Inflammatory macrophage treated with lipopolysaccharide for 1 hour (primary cell): ENCODE measurements at places on chromosomes 5 and 9.
A peak's percentile ranks its signal among the peaks of the same experiment; 100 is the strongest.

GRCh38 chr9:124559871-124560270 lies 52.7 kb upstream of the NR5A1 start:
- DNase-seq, result no peak

DNA sequence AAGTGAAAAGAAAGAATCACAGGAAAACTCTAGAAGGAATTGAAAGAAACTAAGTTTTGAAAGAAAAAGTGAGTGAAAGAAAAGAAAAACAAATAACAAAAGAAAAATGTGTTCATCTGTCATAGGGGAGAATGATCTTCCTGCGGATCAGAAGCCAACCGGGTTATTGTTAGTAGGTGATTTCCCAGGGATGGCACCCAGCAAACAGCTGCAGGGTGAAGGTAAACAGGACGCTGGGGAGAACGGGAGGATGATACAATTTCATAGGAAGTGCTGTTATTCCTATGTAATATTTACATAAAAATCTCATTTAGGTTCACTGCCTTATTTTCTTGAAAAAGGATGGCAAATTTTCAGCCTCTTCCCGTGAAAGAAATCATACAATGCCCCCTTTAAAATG lies 72.4 kb upstream of the LHFPL2 start:
- DNase-seq, result no peak

GRCh38 chr5:61525512-61526206 lies 193.6 kb downstream of the ZSWIM6 start:
- no peak for DNase-seq

DNA sequence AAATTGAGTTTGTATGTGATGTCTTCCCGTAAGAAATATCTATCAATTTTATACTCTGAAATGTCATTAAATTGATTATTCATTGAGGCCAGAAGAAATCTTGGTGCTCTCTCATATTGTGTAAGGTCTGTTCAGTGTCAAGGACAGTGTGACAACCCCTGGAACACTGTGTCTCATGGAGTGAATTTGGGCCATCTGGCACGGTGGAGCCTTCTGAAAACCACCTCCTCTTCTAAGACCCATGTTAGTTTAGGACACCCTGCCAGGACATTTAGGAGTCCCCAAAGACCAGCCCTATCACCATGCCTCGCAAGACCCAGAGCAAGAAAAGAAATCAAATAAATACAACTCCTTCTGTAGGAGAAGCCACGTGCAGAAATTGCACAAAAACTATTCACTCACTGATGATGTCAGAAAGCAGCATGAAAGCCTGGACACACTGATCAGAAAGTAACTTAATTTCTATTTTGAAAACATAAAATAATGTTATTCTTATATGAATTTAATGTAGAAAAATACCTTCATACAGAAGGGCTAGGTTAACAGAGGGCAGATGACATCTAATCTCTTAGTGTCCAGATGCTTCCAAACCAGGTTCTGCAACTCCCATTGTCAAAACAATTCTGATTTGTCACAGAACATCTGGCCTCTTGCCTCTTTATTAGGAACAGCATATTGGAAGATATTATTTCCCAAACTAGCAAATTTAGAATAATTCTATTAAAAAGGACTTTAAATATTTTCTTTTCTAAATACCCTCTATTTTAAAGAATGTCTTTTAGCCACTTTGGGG lies 298.8 kb downstream of the NR2F1-AS1 start:
- no peak for DNase-seq

DNA sequence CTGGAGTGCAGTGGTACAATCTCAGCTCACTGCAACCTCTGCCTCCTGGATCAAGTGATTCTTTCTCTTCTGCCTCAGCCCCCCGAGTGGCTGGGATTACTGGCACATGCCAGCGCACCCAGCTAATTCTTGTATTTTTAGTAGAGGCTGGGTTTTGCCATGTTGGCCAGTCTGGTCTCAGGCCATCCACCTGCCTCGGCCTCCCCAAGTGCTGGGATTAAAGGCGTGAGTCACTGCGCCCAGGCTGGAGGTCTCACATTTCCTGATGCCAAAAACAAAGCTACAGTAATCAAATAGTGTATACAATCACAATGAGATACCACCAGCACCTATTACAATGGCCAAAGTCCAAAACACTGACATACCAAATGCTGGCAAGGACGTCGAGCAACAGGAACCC lies 51.1 kb downstream of the TTLL11 start:
- DNase-seq, result no peak

DNA sequence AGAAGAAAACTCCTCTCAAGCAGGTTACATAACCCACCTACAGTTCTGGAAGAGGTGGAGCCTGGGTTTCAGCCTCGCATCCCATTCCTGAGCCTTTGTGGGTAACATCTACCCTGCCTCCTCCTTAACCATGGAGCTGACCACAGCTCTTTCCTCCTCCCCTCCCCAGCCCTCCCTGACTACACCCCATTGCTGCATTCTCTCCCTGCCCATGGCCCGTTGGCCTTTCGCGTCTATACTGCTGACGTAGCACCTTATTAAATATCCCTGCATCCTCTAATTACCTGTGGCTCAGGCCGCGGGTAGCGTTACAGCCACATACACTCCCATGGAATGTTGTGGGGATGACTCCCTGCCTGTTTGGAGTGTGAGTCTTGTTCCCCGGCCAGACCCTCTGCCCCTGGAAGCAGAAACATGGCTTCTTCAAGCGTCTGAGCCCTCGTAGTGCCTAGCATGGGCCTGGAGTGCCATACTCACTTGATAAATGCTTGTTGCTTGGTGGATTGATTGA lies 72.8 kb downstream of the WWC1 start:
- DNase-seq, result no peak

DNA sequence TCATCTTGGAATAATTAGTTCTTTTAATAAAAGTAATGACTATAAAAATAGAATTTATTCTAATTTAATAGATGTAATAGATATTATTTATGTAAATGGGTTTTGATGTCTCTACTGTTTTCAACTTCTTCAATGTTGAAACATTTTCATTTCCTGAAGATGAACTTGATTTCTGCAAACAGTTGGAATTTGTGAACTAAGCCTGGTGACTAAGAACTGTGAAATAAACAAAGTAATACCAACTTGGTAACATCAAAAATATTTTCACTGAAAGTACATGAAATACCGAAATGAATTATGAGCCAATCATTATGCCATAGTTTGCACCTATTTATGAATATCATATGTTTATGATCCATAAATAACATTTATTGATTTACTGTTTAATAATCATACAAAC lies 143.8 kb upstream of the FGF10 start:
- no peak for DNase-seq

DNA sequence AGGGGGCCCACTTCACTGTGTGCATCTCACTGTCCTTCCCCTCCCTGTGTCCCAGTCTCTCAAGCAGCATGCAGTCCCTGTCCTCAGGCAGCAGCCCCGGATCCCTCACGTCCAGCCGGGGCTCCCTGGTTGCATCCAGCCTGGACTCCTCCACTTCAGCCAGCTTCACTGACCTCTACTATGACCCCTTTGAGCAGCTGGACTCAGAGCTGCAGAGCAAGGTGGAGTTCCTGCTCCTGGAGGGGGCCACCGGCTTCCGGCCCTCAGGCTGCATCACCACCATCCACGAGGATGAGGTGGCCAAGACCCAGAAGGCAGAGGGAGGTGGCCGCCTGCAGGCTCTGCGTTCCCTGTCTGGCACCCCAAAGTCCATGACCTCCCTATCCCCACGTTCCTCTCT lies 62.8 kb upstream of the RARS1 start:
- DNase-seq, result no peak

DNA sequence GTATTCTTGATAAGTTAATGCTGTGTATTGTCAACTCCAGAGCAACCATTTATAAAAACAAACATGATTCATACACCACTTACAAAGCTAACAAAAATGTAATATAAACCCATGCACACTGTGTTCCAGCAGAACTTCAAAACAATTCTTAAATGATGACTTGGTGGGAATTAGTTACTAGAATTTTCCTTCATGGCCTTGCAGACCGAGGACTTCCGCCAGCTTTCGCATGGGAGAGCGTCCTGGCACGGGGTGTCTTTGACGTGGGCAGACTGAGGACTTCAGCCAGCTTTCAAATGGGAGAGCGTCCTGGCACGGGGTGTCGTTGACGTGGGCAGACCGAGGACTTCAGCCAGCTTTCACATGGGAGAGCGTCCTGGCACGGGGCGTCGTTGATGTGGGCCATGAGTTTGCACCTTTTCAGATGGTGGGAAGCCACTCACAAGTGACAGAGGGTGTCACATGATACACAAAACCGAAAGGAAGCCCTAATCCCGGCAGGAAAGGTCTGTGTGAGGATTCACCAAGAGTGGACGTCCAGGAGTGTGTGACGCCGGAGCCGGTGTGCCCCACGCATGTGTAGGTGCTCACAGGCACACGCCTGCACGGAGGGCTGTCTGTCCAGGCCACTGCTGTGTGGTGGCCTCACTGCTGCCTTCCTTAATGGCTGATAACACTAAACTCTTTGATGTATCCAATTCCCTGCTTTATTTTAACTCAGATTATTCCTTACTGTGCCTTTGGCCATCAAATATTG lies 211.3 kb upstream of the IRX4 start:
- no peak for DNase-seq

DNA sequence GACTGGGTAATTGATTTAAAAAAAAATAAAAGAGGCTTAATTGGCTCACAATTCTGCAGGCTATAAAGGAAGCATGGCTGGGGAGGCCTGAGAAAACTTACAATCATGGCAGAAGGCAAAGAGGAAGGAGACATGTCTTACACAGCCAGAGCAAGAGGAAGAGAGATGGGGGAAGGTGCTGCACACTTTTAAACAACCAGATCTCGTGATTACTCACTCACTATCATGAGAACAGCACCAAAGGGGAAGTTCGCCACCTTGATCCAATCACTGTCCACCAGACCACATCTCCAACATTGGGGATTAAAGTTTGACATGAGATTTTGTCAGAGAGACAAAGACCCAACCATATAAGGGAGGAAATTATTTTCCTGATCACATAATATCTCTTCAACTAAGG lies 138.8 kb upstream of the NR4A3 start:
- DNase-seq, result peak; percentile 47

GRCh38 chr9:70069704-70070103 lies 26.1 kb downstream of the MAMDC2 start:
- no peak for DNase-seq

- DNase-seq, result no peak
Observed at GRCh38 chr5:22986281-22986680, 133.1 kb upstream of the CDH12 start.
